ENCODE measurements at places on chromosomes 13 and 19.

- DNase-seq: no peak
These were observed 4.2 kb downstream of the MPND start for GRCh38 chr19:4347521-4347920.

DNA sequence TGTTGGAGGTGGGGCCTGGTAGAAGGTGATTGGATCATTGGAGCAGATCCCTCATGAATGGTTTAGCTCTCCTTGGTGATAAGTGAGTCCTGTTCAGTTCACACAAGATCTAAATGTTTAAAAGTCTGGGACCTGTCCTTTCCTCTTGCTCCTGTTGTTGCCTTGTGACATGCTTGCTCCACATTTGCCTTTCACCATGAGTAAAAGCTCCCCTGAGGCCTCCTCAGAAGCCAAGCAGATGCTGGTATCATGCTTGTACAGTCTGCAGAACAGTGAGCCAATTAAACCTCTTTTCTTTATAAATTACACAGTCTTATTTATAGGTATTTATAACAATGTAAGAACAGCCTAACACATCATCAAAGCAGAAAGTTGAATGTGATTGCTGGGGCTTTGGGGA is 24.2 kb upstream of the RFC3 start:
- DNase-seq: no peak

GRCh38 chr13:94415500-94416237 is 63.8 kb downstream of the DCT start:
- DNase-seq: no peak

GRCh38 chr13:26456650-26457049 is 100.8 kb upstream of the WASF3 start:
- DNase-seq: no peak

- DNase-seq: no peak
These were observed 555 bp downstream of the NR2C2AP start for GRCh38 chr19:19202707-19203011.

- no peak for DNase-seq
These were observed 50.1 kb upstream of the FREM2 start for GRCh38 chr13:38636761-38637160.

- DNase-seq: no peak
These were observed 7.9 kb downstream of the SYDE1 start for GRCh38 chr19:15115080-15115479.

DNA sequence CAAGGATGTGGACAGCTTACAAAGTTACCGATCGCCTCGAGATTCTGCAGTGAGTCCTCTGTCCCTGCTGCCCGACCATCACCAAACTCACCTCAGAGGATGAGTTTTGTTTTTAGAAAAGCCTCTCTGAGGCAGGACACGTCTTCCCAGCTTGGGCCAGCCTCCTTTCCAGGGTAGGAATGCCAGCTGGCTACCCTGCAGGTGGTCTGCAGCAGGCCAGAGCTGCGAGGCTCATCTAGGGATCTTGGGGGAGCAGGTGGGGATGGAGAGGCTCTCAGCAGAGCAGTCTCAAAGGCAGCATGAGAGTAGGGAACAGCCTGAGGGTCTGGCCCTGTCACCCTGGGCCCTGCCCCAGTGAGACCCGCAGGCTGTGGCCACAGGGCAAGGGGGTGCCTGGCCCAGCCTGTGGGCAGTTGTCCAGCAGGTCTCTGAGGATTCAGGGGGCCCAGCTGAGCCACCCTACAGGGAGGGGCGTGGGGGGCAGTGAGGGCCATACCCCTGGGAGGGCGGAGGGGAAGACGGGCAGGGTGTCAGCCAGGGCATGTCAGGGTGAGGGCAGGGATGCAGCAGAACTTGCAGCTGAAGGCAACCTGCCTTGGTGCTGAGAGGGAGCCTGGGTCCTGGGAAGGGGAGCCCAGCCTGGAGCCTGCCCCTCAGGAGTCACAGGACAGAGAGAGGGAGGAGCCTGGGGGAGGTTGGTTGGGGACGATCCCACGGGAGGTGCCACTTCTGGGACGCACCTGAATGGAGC is 57.3 kb upstream of the TPM4 start:
- no peak for DNase-seq

DNA sequence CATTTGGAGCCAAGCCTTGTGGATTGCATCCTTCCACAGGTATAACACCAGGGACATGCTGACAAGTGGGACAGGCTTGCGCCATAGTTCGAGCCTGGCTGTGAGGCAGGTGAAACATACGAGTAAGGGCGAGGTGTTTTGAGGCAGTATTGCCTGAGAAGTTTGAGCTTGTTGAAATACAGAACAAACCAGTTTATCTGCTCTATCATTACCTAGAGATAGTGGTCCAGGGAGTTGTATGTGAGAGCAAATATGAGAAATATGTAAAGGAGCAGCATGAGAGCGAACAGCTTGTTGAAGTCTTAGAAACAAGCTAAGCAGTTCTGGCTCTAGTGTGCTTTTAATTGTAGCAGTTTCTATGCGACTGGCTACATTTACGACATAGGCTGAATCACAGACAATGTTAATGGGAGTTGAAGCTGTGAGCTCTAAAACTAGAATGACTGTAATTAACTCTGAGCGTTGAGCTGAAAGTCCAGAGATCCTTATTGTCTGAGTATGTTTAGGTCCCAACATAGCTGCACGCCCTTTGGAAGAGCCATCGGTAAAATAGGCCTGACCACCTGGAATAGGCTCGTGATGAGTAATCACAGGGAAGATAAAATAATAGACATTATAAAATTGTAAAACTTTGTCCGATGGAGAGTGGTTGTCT is 8.2 kb downstream of the ZNF439 start:
- no peak for DNase-seq

- no peak for DNase-seq
These were observed 3.0 kb downstream of the LENG8 start for GRCh38 chr19:54451997-54452396.

DNA sequence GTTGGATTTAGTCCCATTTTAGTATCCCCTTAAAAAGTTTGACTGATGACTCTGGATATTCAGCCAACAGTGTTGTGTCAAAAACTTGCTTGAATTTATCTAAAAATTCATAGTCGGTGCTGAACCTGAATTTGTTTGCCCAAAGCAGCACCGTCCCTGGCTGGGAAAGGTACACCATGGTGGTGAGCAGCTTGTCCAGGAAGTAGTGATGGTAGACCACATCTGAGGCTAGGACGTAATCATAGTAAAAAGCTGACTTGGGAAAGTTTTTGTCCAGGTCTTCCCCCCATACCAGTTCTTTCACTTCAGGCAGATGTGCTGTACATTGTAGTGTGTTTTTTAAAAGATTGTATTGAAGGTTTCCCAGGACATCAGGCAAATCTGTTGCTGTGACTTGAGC is 8.8 kb downstream of the METTL21C start:
- no peak for DNase-seq

GRCh38 chr13:94692030-94692429 is 20.3 kb downstream of the SOX21 start:
- no peak for DNase-seq

- no peak for DNase-seq
These were observed 17.4 kb upstream of the AP1M2 start for GRCh38 chr19:10604460-10604980.

DNA sequence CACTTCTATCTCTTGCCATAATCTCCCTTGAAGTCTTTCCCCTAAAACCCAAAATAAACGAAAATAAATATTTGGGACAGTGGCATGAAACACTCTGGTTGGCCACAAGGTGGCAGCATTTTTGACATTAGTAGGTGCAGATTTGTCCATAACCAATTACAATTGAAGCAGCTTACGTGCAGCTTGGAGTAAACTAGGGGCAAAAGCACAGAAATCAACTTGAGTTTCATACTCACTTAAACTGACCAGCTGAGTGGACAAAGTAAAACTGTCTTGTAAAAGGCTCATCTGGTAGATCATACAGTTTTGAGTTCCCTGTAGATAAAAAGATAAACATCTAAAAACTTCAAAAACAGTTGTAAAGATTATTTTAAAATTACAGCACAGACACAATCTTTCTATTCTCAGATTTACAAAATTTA is 18.8 kb downstream of the PDCD5 start:
- peak; percentile 15 for DNase-seq

DNA sequence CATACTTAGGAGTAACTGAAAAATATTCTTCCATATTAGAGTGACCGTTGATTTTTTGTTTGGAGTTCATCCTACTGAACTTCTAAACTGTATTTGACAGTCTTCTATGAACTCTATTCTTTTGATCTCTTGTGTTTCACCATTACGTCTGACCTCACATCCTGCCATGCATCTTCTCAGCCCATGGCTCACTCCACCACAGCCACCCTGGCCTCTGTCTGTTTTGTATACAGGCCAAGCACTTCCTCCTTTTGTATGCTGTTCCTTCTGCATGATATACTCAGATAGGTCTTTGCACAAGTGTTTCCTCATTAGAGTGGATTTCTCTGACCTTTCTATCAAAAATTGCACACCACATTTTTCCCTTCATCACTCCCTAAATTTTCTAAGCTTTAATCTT is 119.9 kb downstream of the MAB21L1 start:
- no peak for DNase-seq

DNA sequence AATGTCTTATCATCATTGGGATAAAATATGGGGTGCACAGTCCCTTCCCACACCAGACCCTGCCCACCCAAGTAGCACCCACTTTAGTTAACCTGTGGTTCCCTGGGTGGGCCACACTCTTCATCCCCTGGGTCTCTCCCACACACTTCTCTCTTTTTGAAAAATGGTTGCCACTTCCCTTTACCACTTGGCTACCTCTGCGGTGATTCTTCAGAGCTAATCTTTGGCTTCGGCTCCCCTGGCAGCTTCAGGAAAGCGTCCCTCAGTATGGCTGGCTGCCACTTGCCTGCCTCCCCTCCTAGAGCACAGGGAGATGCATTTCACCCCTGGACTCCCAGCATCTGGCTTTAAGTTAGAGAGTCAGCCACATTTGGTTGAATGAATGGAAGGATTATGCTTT is 18.2 kb downstream of the CCNA1 start:
- DNase-seq: no peak

GRCh38 chr19:19170053-19170872 is at the start of gene MEF2B:
Gene MEF2B (minus strand): TSS chr19:19170263. CDS start chr19:19150735, 19,528 bp downstream.
- DNase-seq: peak; percentile 14

DNA sequence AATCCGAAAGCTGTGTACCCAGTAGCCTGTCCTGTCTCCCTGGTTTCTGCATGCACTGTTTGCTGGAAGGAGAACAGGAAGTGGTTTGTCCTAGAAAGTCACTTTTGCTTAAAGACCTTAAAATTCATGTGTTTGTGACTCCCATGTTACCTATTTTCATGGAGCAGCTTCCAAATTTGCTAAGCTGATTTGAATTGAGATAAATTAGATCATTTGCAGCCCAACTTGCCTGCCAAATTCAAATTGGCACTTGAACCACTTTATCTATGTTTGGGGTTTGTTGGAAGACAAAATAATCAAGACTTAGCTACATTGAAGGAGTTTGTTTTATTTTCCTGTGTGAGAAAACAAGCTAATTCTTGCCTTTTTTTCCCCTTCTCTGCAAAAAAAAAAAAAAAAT is 532.5 kb downstream of the DIAPH3 start:
- DNase-seq: no peak

DNA sequence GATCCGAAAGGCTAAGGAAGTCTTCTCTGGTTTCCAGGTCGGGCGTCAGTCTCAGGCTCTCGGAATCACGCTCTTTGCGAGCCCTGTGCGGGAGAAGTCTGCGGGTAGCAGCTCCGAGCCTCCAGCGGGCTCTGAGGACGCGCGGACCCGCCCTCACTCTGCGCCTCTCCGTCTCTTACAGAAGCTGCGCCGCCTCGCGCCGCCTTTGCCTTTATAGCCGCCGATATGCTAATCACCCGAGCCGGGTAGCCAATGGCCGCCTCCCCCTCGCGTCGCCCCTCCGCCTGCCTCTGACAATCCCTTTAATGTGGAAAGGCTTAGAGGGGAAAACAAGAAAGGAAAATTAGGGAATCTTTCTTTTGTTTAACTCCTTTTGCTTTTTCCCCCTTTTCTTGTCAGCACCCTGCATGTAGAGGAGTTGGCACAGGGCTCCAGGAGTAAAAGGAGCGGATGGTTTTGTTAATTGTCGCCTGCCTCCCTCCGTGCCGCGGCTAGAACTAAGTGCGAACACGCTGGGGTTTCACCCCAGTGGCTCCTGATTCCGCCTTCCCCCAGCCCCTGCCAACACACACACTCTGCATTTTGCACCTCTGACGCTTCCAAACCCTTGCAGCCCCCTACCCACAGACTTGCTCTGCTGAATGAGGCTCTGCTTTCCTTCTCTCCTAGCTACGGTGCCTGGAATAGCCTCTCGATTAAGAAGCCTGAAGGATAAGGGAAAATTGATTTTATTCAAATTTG is at the start of gene PCDH8:
TSS of gene PCDH8 (minus strand) at position 186 of the 741 bp plus-strand sequence. CDS start 204 bp downstream, outside the sequence.
- peak; percentile 28 for DNase-seq

DNA sequence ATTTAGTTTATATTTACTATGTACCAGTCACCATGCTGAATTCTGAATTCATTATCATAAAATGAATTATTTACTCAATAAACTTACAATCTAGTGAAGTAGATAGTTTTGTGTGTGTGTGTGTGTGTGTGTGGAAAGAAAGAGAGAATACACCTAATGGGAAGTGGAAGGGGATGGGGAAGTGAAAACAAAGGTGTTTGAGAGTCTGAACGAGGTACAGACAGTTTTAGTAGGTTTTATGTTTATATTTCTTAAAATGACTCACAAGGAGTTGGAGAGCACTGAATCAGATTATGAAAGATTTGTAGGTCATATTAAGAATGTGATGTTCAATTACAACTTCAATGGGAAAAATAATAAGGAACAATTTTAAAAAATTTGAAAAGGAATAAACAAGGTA is 1753.0 kb downstream of the SLITRK1 start:
- no peak for DNase-seq

DNA sequence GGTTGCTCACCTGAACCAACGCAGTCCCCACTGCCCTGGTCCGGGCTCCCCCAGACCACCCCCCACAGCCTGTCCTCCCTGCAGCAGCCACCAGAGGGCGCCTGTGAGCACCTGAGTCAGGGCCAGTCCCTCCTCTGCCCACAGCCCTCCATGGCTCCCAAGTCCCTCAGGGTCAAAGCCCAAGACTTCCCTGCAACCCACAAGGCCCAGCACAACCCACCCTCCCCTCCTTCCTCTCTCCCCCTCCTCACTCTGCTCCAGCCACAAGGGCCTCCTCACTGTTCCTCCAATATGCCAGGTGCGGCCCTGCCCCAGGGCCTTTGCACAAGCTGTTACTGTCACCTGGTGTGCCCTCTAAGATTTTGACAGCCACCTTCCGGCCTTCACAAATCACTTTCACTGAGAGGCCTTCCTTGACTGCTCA is 10.9 kb downstream of the GNA15 start:
- DNase-seq: no peak

DNA sequence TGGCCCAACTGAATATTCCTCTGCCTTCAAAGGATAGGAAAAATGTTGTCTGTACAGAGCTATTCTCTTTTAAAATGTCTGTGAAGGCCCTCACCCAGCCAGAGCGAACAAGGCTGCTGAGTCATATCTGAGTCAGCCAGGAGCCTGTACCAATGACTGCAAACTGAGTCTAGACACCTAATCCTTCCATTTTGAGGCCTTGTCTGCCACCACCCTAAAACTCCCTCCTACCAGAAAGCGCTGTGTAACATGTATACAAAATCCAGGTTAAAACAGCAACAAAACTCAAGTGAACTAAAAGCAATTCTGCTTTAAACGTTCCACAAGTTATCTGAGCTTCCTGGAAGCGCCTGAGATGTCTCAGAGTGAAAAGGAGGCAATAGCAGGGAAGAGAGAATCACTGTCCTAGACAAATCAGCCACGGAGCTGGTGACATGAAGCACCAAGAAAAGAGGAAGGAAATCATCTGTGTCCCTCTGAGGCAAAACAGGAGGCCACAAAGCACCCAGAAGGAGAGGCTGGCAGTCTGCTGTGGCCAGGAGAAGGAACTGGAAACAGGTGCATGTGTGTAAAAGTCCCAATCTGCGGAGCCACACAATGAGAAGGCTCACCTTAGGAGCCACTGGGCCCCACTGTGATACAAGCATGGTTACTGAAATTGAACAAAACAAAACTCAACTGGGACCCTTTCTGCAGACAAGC is 10.2 kb downstream of the DHRS12 start:
- DNase-seq: no peak

- peak; percentile 33 for DNase-seq
These were observed 110.5 kb downstream of the KCNRG start for GRCh38 chr13:50125554-50126262.

Measured in NCI-H2029 treated with DMSO at 0.1 percent for 48 hours (cell line).